A549 treated with RU486 at 1 μM for 4 hours (cell line): ENCODE measurements at places on chromosomes 11 and 22. TPM values are rescaled to one million over a fixed set of nuclear protein-coding genes. Genes with fewer than 3 reads are reported as not detected.

Gene TTLL1
- total RNA-seq = 1.9 to 2.6 TPM (median 2.2 TPM) in 5 replicates

Gene INS
- not detected in 5 replicates for total RNA-seq

Gene NTM
- total RNA-seq = not detected in 5 replicates

Gene RPLP2
- total RNA-seq = 1,693 to 2,940 TPM (median 2,495 TPM) in 5 replicates

Gene PEX16
- total RNA-seq = 14.1 to 20.3 TPM (median 19.9 TPM) in 5 replicates

Gene C11orf21
- not detected in 5 replicates for total RNA-seq

Gene APOBEC3H
- 0.19 to 0.51 TPM (median 0.34 TPM) in 4 of 5 replicates, not detected in the other for total RNA-seq

Gene HEPN1
- not detected in 5 replicates for total RNA-seq

Gene GRIK4
- total RNA-seq = not detected in 5 replicates

Gene ZC3H12C
- 3.8 to 6.8 TPM (median 5.9 TPM) in 5 replicates for total RNA-seq

Gene ARHGAP42
- total RNA-seq = 4.1 to 8.3 TPM (median 7.5 TPM) in 5 replicates

Gene OR6T1
- not detected in 5 replicates for total RNA-seq

Gene CASP1
- total RNA-seq = 0.16 to 0.61 TPM (median 0.56 TPM) in 5 replicates

Gene KRTAP5-7
- not detected in 5 replicates for total RNA-seq

Gene LRRC74B
- total RNA-seq = not detected in 5 replicates

Gene TPH1
- 0.01 to 0.14 TPM (median 0.02 TPM) in 3 of 5 replicates, not detected in the others for total RNA-seq

Gene ADM
- total RNA-seq = 76.1 to 129 TPM (median 89.7 TPM) in 5 replicates

Gene SERPING1
- total RNA-seq = 0.27 to 1.7 TPM (median 0.38 TPM) in 5 replicates

Gene NCR3LG1
- 1.5 to 3.5 TPM (median 2.6 TPM) in 5 replicates for total RNA-seq

Gene TMEM41B
- 13.7 to 29.0 TPM (median 24.8 TPM) in 5 replicates for total RNA-seq

Gene SYT12
- total RNA-seq = 10.6 to 19.0 TPM (median 14.4 TPM) in 5 replicates

Gene MRGPRE
- total RNA-seq = 0.17 to 0.18 TPM in 2 of 5 replicates, not detected in the others

Gene CD3E
- total RNA-seq = not detected in 5 replicates

Gene MUC2
- total RNA-seq = 0.05 to 0.93 TPM (median 0.15 TPM) in 5 replicates

Gene CBLIF
- not detected in 5 replicates for total RNA-seq

Gene TRIM29
- total RNA-seq = 5.9 to 8.2 TPM (median 6.8 TPM) in 5 replicates

Gene BTBD18
- not detected in 5 replicates for total RNA-seq

Gene AQP11
- total RNA-seq = 1.5 to 3.3 TPM (median 2.6 TPM) in 5 replicates

Gene PGA5
- total RNA-seq = not detected in 5 replicates

Gene E2F8
- total RNA-seq = 5.2 to 7.2 TPM (median 6.1 TPM) in 5 replicates

Gene C11orf97
- total RNA-seq = not detected in 5 replicates

Gene OR52I1
- total RNA-seq = not detected in 5 replicates

Gene ANKK1
- 0.03 to 0.07 TPM in 2 of 5 replicates, not detected in the others for total RNA-seq

Gene OR2AG1
- not detected in 5 replicates for total RNA-seq

Gene MRTFA
- 31.5 to 45.7 TPM (median 39.5 TPM) in 5 replicates for total RNA-seq

Gene ACRV1
- total RNA-seq = not detected in 5 replicates

Gene LRP5
- 35.4 to 60.1 TPM (median 55.2 TPM) in 5 replicates for total RNA-seq

Gene TEX12
- total RNA-seq = not detected in 5 replicates

Gene CABP4
- not detected in 5 replicates for total RNA-seq

Gene FDXACB1
- 0.88 to 1.6 TPM (median 1.6 TPM) in 5 replicates for total RNA-seq

Gene C11orf24
- total RNA-seq = 52.4 to 67.6 TPM (median 62.9 TPM) in 5 replicates

Gene OR8G5
- total RNA-seq = not detected in 5 replicates

Gene SLC22A24
- not detected in 5 replicates for total RNA-seq

Gene HORMAD2
- not detected in 5 replicates for total RNA-seq
